Hypothalamus (tissue), 51 donors: ENCODE measurements at places on chromosomes 1 and 21.
A peak's percentile ranks its signal among the peaks of the same experiment; 100 is the strongest.

- no peak for DNase-seq
Observed at GRCh38 chr1:21842606-21843162, 30.6 kb downstream of the LDLRAD2 start.

DNA sequence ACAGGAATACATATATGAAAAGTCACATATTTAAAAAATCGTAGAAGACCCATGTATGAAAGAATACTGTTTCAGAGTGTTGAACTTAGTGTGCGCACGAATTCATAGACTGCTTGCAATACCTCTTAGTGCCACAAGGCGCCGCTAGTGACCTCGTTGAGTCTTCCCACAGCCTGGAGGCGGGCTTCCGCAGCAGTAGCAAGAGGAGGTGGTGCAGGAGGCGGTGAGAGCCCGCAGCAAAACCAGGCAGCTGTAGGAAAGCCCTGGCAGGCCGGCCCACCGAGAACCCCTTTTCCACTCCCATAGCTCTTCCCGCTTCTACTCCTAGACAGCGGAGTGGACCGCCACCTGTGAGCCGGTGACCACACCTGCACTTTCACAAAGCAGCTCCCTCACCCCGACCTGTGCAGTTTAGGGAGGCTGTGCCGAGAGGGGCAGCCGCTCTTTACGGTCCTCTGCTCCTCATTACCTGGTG lies 23.5 kb downstream of the MTARC1 start:
- DNase-seq = no peak

DNA sequence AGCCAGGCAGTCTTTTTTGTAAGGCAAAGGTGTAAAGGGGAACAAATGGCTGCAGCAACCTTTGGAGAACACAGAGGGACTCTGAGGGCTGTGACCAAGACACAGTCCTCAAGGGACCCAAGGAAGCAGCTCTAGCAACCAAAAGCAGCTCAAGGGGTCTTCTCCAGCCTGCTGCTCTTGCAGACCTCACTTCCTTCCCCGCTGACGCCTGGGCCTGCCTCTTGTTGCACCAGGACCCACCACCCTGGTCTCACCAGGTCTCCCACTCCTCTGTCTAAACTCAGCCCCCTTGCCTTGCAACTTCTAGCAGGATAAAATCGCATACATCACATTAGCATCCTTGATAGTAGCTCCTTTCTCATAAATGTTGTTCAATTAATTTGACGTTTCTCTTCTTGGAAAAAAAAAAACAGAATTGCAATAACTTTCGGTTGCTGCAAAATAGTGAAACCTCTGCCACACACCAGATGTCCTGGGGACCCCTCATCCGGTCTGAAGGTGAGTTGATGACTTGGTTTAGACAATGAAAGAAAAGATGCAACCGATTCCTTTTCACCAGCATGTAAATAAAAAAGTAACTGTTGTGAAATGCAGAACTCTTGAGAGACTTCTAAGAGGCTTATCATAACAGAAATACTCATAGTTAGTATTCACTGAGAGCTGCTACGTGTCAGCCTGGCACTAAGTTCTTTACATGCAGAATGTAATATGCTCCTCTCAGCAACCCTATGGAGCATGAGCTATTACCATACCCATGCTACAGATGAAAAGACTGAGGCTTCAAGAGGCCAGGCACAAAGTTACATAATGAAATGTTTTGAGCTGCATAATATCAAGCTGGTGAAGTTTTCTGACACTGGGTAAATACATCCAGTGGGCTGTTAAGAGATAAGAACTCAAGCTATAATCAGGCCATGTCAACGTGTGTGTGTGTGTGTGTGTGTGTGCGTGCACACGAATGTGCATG lies 58.5 kb downstream of the UMODL1 start:
- no peak for DNase-seq

DNA sequence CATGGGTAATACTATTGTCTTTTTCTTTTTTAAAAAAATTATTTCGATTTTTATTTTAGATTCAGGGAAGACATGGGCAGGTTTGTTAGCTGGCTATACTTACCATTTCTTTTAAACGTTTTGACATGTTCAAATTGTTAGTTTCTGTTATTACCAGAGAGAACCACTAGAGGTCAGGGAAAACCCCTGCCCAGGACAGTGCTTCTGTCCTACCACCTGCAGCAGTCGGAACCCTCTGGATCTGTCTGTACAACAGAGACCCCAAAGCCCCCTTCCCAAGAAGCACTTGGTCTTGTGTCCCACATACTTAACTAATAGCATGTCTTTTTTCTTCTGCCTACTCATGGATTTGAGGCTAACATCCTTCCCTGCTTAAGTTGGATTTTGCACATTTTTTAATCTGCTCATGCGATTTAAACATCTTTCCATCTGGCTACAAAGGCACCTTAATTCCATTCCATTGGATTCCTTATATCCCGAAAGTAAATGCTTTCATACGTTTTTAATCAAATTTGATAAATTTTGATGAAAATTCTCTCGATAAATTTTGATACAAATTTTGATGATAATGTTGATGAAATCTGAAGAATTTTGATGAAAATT lies 10.0 kb upstream of the C1orf115 start:
- no peak for DNase-seq

- DNase-seq = no peak
Observed at GRCh38 chr1:79988401-79988800, 981.9 kb upstream of the ADGRL4 start.

- peak; percentile 83 for DNase-seq
Observed at GRCh38 chr1:209627732-209628196, 24.5 kb downstream of the LAMB3 start.

GRCh38 chr1:113904293-113904673 lies 316 bp downstream of the AP4B1 start:
- no peak for DNase-seq

- DNase-seq = no peak
Observed at GRCh38 chr1:178168536-178168935, 74.6 kb downstream of the RASAL2 start.

GRCh38 chr21:15774590-15774989 lies 44.8 kb downstream of the USP25 start:
- DNase-seq = no peak

DNA sequence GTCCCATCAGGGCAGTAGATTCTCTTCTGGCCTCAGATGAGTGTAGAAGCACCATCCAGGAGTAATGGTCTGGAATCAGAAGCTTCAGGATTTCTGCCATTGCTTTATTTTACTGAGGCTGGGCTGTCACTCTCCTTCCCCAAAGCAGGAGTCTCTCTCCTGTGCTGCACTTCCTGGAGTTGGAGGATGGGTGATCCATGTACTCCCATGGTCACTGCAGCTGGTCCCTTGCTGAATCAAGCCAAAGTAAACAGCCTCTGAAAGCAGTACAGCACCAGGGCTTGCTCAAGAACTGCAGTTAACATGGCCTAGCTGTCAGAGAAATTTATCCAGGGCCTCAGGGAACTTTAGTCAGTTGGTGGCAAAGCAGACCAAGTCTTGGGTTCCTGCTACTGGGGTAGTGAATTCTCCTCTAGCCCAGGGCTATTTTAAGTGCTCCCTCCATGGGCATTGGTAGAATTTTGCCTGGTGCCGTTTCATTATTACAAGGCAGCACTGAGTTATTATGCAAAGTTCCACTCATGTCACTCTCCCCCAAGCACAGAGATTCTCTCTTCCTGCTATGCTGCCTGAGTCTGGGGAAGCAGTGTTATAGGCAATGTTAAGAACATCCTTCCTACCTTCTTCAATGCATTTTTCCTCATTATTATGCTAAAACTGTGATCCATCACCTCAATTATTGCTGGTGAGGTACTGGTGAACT lies 29.5 kb downstream of the DRAM2 start:
- no peak for DNase-seq

DNA sequence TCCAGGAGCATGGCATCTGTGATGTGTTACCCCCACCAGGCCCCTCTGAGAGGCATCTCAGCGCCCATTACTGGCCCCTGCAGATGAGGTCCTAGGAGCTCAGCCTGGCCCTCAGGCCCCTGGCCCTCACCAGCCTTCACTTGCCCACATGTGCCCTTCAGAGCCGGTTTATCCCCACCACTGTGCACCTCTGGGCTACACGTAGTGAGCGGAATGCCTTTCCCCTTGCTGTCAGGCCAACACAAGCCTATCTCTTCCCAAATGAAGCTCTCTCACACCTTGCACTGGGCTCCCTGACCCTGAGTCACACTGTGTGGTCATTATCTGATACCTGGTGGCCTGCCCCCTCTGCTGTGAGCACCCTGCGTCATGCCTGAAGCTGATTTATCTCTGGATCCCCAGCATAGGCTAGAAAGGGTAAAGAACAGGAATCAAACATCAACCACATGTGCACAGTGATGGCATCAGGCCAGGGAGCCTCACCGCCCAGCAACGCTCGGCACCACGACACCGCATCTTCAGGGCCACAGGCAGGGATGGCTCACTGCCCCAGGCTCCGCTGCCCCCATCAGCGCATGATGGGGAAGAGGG lies 49.1 kb downstream of the GLIS1 start:
- DNase-seq = no peak

DNA sequence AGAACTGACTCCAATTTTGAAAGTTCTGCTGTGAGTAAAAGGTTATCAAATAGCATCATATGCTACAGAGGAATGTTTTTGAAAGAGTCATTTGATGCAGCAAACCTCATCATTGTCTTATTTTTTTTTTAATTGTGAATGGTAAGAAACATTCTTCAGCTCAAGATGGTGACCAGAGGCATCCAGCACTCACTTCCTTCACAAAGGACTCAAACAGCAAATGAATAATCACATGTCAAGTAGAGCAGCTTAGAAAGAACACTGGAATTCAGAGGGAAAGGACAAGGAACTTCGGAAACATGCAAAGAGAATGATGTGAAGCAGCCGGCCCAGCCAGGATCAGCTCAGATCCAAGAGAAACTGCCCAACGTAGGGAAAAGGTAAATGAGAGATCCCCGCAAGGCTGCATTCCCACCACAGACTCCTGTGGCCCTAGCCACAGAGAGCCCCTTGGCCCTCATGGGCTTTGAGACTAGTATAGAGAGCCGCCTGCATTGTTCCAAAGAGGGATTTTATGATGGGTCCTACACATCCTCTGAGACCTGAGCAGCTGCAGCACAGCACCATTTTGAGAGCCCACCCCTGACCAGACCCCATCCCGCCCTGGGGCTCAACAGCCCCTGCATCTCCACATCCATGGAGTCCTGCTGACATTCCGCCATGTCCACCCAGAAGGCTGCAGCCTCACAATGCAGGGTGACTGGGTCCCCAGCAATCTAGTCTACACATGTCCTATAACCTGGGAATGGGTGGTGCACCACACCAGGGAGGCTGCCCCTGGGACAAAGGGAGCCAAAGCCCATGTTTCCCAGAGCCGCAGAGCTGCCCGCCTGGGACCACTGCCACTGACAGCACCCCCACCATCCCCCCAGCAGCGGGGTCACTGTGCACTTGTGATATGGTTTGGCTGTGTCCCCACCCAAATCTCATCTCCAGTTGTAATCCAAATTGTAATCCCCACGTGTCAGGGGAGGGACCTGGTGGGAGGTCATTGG lies 21.2 kb upstream of the UTS2 start:
- DNase-seq = no peak

- DNase-seq = no peak
Observed at GRCh38 chr1:23029337-23029736, 10.1 kb downstream of the KDM1A start.

GRCh38 chr21:41149199-41149598 lies 18.8 kb upstream of the BACE2 start:
- DNase-seq = no peak

- no peak for DNase-seq
Observed at GRCh38 chr21:25323356-25323949, 283.8 kb downstream of the MRPL39 start.

DNA sequence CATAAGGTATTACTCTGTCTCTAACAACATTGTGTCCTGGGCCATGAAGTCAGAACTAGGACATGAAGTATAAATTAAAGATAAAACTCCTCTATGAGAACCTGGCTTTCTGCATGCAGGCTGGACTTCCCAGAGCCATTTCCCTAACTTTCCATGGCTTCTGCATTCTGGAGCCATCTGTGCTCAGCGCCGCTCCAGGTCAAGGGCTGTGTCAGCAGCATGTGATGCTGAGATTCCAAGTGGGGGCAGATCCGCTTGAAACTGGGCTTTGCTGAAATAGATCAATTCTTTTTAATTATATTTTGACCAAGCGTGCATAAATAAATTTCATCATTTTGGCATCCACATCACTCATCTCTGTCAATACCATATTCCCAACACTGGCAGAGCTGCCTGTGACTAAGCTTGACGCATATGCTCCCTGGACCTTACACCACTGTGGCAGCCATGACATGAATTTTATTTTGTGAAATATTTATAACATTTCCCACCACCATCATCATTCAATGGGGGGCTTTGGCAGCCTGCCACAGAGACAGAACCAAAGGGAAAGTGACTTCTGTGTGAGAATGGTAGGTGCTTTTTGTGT lies 110.4 kb upstream of the KCNK1 start:
- DNase-seq = no peak

- peak; percentile 51 for DNase-seq
Observed at GRCh38 chr1:204863024-204863423, 7.6 kb upstream of the NFASC start.

GRCh38 chr1:42921769-42922168 lies 36.9 kb downstream of the SLC2A1 start:
- DNase-seq = no peak
